ENCODE measurements at places on chromosomes 16 and 17.

GRCh38 chr17:35875072-35875799, 4.9 kb downstream of the CCL5 start:
- peak; percentile 49 for DNase-seq

DNA sequence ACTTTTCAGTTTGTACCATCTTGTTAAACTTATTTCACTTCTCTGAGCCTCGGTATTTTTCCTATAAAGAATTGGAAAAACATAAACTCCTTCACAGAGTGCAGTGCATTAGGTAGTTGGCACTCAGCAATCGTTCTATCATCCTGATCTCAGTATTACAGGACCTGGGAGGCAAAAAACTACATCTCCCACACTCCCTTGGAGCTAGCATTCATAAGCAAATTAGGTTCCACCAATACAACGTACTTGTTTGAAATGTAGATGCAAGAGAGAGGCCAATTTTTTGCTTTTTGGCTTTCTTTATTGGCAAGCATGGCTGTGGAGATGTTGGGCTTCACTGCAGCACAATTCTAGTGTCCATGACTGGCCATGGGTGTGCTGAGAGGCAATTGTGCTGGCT, 285.2 kb downstream of the CA10 start:
- no peak for DNase-seq

GRCh38 chr17:28170771-28171170, 128.3 kb downstream of the NLK start:
- no peak for DNase-seq

DNA sequence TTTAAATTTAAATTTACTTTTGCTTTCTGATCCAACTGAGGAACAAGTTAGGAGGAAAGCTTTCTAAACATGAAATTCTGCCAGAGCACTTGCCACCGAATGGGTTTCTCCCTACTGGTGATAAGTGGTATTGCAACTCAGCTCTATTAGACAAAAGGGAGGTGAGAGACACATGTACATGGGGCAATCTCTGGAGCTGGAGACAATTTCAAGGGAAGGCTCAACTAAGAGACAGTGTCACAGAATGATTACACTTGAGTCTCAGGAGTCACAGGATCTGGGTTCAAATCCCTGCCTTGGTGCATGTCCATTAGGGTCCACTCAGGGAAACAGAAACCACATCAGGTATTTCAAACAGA, 37.4 kb downstream of the SOCS1 start:
- peak; percentile 37 for DNase-seq

DNA sequence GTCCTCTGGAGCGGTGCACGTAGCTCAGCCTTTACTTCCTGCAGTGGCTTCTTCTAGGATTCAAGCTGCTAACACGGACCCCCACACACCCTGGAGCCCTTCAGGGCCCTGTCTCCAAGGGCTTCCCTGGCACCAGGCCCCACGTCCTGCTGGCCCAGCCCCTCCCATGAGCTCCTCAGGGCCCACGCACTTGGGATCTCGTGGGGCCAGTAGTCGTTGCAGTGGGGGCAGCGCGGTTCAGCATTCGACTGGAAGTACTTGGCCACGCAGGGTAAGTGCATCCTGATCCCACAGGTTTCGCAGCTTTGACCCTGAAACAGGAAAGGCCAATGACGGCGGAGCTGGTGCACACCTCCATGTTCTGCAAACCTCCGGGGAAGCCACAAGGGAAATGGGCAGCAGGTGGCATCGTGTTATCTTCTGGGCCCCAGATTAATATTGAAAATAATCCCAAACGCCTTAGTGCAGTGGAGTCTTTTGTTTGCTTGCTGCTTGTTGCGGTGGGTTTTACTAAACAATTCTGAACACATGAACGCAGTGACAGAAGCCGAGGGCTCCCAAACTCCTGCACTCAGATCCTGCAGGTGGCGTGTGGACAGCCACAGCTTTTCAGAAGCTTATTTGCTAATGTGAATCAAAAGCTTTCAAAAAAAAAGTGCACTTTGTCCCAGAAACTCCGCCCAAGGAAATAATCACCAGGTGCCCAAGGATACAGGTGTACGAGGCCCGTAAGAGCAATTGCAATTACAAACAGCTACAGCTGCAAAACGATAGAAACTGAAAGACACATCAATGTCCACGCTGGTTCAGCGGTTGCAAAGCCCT, 22.4 kb downstream of the KDM8 start:
- no peak for DNase-seq

DNA sequence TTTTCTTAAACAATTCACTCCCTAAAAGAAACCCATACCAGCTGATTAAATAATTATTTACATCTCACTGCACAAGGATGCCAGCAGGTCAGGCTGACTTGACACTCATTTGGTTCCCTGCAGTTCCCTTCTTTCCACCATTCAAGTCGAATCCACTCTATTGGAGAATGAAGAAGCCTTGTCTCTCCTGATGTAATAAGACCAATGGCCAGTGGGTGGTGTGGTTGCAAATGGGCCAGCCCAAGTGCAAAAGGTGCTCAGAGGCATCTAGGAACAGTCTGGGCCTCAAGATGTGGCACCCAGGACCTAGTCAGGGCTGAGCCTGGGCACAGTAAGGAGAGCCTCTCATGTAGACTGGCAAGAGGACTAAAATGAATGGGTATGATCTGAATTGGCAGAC, 9.3 kb downstream of the C16orf78 start:
- no peak for DNase-seq

GRCh38 chr17:29384901-29385300, 5.3 kb upstream of the TAOK1 start:
- DNase-seq = no peak

GRCh38 chr17:34784526-34784925, 176.7 kb downstream of the CCT6B start:
- DNase-seq = no peak

DNA sequence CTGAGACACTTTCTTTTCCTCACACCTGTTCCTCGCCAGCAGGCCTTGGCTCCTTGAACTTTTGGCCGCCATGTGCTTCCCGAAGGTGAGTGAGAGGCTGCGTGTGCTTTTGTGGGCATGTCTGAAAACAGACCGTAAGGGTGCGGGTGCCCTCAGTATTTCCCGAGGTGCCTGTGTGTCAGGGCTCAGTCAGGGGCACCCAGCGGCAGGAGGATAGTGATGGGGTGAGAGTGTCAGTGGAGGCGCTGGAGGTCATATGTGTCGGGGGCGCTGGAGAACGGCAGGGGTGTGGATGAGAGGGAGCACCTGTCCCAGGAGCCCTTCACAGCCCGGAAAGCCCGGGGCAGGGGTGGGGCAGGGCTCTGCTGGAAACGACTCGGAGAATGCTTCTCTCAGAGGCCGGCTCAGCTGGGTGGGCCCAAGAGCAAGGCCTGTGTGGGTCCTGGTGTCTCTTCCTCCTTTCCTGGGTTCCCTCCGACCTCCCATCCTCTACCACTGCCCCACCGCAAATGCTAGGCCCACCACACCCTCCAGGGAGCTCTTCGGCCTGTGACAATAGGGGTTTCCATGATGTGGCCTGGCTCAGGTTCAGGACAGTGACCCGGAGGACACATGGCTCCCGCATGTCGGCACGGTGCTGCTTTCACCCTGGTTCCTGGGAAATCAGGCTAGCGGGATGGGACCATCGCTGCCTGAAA, 451 bp downstream of the IL32 start:
- DNase-seq = no peak

DNA sequence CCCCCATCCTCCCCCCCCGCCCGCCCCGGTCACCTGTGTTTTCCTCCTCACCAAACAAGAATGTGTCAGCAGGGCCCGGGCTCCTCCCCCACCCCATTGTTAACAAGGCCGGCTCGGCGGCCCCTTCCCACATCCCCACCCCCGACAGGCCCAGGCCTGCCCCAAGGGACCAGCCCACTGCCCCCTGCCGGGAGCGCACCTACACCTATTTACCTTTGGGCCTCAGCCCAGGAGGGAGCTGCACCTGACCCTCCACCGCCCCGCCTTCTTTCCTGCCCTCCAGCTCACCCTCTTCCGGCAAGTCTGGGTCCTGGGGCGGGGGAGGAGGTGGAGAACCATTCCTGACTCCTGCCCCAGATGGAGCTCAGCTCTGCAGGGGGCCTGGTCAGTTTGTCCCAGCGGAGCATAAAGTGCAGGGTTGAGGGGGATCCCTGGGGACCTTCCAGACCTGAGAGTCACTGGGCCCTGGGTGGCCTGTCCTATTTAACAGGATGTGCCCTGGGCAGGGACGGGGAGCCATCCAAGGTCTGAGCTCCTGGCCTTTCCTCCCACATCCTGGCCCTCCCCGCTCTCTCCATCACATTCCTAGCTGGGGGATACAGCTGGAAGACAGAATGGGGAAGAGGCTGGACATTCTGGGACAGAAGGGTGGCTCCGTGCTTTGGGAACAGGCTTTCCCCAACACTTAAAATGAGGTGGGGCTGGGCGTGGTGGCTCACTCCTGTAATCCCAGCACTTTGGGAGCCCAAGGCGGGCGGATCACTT, 8.3 kb downstream of the FOXJ1 start:
- no peak for DNase-seq

DNA sequence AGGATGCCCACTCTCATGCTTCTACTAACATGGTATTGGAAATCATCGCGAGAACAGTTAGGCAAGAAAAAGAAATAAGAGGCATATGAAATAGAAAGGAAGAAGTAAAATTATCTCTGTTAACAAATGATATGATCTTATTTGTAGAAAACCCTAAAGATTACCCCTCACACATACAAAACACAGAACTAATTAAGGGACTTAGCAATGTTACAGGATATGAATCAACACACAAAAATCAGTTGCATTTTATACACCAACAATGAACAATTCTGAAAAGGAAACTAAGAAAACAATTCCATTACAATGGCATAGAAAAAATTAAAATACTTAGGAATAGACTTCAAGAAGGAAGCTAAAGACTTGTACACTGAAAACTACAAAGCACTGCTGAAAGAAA, 2.7 kb upstream of the CAPNS2 start:
- DNase-seq = no peak

DNA sequence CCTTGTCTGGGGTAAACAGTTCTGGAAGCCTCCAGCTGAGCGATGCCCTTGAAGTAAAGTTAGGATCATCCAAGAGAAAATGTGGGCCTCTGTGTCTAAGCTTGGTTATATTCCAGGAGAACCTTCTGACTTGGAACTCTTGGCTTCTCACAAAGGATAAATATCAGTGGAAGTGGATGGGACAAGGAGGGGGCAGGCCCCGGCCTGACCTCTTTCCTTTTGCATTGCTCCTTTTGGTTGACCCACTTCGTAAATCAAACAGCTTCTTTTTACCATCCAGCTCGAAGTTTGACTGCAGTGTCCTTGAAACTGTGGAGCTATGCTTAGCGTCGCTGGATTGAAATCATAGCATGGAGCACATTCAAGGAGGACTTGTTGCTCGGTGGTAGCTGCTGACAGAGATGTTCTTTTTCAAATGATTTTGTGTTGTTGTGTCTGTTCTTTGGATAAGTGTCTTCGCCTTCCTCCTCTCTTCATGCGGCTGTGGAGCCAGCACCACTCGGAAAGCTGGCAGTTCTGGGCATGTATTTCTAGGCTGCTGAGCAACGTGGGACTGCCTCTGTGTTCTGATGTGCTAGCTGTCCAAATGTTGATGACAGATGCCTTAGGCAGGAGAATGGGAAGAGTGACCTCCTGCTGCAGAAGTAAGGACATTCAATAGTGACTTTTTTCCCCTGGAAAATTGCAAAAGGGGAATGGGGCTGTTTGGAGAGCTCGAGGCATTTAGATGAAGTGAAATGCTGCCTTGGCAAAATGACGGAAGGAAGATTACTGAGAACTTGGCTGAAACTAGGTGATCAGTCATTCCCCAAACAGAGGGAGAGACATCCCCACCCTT, 4.5 kb downstream of the MINK1 start:
- DNase-seq = no peak

DNA sequence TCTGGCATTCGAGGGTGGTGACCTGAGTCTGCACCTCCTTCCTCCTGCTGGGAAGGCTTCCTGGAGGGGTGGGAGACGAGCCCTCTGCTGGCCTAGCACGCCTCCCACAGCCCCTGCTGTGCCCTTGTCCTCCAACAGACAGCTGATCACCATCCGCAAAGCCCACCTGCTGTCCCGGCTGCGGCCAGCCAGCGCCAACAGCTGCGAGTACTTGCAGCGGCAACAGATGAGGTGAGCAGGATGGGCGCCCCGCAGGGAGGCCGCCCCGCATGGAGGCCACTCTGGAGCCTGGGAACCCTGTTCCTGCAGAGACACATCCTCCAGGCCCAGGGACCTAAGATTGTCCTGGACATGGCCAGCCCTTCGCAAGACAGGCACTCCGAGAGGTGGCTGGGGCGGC, 21.6 kb downstream of the UBALD1 start:
- no peak for DNase-seq

DNA sequence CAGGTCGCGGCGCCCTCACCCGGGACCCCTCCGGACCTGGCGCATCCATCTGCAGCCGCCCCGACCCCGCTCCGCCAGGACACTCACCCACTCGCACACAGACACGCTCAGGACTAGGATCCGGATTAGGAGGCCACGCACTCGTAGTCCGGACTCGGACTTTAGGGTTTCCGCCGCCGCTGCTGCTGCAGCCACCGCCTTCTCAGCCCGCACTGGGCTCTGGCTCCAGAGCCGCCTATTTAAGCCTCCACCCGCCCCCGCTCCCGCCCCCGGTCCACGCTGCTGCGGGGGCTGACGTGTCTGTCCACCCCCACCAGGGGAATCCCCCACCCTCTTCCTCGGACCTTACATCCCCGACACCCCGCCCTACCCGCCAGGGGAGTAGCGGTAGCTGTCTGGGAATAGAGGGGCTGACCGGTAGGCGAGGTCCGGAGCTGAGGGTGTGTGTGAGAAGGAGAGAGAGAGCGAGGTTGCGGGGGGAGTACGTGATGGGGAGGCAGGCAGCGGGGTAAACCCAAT, at the start of gene RRAD:
RRAD (minus strand) TSS at position 214 of the 519 bp plus-strand sequence. CDS start 356 bp downstream, outside the sequence.
- DNase-seq = peak; percentile 31

DNA sequence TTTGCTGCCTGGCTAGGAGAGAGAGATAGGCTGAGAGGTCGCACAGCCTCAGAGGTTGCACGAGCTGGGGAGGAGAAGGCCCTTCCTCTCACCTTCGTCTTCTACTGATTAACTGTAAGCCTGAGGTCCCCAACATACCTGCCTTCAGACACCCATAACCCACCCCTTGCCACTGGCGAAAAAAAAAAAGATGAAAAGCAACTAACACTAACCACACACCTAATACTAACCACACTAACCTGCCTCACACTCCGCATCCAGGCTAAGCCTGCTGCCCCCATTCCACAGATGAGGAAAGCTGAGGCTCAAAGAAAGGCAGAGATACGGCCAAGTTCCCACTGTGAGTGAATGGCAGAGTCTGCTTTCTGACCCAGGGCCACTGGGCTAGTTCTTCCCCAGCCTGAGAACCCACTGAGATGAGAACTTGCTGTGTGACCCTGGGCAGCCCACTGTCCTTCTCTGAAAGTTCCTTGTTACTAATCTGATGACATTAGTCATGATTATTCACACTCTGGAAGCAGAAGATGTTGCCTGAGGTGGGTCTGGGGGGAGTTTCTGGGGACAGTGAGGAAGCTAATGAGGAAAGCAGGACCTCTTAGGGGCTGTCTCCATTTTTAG, 4.6 kb downstream of the IL21R start:
- DNase-seq = no peak

- no peak for DNase-seq
Observed at GRCh38 chr16:56275076-56275475, 83.8 kb downstream of the GNAO1 start.

GRCh38 chr16:57579361-57579665, 36.9 kb downstream of the ADGRG5 start:
- no peak for DNase-seq

All from CD4-positive, alpha-beta T cell treated with Interleukin-17A for 1 hour (primary cell).